ENCODE measurements at places on chromosomes 1 and 21.

DNA sequence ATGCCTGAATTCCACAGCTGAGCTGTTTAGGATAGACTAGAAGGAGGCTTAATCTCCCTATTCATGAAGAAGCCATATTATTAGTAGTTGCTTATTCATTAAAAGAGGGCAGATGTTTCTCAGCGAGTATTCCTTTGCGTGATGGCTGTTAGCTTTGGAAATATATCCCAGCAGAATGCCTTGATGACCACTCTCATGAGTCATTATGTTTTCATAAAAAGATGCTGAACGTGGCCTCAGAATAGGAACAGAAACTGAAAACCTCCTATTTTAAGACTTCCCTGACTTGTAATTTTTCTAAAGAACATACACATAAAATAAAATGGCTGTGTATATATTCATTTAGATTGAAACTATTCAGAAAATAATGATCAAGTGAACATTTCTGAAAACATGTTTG is 9.6 kb upstream of the PLA2G4A start:
- DNase-seq, result no peak

- no peak for DNase-seq
These were observed 349.5 kb upstream of the VAMP3 start for GRCh38 chr1:7421471-7422075.

DNA sequence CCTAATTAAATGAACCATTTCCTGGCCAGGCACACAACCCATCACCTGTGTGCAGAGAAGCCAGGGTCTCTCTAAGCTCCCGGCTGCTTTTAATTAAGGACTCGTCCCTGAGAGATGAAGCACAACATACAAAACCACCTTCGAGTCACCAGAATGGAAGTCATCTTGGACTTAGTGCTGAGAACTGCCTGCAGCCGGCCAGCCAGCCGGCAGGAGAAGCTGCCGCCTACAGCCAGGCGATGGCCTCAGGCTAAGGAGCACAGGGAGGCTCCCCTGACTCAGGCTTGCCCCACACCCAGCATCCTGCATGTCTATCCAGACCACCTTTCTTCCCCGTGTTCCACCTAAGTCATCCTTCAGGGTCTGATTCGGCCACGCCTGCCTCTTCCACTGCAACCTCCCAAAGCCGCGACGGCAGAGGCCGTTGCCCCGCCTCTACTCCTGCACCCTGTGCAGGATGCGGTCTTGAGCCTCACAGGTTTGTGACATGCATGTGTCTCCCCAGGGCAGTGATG is 83.6 kb downstream of the SLC66A1 start:
- DNase-seq, result no peak

DNA sequence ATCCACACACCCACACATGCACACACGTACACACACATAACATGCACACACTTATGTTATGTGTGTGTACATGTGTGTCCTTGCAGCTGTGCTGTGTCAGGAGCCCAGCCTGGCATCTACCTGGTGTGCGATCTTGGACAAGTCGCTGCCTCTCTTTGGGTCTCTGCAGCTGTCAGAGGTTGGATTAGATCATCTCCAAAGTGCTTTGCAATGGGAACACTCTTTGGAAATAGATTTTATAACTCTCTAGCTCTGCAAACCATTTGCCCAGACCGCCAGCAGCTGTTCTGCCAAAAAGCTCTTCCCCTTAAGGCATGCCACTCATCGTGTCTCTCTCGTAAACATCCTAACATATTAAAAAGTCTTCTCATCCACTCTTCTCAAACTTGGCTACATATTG is 4.7 kb downstream of the PKP1 start:
- DNase-seq, result no peak

DNA sequence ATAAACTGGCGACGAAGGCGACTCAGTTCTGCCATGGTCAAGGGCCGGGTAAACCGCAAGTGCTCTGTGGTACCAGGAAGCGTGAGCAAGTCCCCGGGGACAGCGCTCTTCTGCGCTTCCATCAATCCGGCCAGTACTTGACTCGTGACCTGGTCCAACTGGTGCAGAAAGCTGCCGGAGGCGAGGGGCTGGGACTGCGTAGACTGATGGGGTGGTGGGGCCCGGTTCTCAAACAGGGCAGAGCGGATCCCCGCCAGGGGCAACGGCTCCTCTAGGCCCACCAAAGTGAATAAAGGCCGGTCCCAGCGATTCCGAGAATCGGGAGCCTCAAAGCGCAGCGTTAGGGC is 852 bp downstream of the KTI12 start:
- no peak for DNase-seq

DNA sequence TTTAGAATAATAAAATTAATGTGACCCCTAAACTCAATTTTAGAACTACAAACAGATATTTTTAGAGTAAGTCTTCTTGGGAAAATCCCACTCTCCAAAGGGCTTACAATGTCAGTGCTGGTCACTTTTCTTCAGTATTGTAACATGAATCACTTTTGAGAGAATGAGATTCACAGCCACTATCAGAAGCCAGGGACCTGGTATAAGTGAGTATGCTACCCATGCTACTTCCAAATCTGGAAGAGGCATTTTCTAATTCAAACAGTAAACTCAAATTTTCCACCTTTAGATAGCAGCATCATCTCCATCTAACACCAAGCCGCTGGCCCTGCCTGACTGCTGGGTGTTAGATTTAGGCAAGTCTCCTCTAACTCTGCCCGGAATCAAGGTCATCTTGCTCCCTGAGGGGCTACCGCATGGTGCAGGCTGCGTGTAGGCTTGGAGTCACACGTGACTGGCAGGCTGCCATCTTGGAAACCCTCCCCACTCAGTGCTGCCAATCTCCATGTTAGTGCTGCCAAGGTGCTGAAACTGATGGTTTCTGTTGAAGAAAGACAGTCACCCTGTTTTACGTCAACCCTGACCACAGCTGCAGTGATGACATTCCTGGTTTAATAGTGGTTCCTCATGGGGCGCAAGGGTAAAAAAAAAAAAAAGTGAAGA is 882.9 kb upstream of the B3GALT2 start:
- no peak for DNase-seq

- peak; percentile 71 for DNase-seq
These were observed at the start of gene ZNF362 for GRCh38 chr1:33256471-33257206. Gene ZNF362, plus strand, starts transcription at chr1:33256492. Its CDS starts 14,083 bp downstream, at chr1:33270575.

DNA sequence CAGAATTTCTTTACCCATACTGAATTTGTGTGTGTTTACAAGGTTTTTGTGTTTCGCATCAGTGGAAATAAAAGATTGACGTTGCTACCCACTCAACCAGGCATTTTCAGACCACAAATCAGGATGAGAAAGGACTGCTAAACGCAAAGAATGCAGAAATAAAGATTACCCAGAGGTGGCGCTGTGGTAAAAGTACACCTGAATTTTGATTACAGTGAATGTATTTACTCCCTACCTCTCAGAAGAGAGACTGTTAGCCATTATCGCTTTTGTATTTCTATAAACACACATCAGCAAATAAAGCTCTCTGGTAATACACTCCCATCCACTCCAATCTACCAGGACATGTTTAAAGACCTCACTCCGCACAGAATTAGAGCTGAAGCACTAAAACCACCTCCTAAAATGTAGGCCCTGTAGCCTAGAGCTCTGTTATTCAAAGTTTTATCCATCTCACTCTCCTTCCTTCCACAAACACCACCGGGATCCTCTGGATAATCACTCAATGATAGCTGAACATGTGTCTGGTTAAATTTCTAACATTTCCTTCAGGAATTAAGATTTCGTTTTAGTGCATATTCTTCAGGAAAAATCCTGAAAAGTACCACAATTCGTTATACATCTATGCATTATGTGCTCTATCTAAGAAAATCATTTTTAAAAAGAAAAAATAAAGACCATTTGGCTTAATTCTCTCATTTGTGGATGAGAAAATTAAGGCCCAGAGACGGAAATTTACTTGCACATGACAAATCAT is 2.5 kb upstream of the LMO4 start:
- DNase-seq, result peak; percentile 55

DNA sequence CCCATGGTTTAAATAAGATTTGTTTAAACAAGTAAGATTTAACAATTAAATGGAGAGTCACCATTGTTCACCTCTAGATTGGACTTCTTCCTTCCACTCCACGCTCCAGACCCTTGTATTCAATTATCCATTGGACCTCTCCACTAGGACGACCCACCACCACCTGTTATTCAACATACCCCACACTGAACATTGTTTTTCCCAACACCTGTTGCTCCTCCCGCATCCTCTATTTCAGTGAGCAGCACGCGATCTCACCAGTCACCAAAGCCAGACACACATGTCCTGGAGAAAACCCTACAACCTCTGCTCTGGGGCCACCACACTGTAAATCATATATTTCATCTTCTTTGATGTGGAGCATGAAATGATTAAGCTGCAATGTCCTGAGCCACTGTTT is 28.6 kb downstream of the ATP8B2 start:
- DNase-seq, result no peak

DNA sequence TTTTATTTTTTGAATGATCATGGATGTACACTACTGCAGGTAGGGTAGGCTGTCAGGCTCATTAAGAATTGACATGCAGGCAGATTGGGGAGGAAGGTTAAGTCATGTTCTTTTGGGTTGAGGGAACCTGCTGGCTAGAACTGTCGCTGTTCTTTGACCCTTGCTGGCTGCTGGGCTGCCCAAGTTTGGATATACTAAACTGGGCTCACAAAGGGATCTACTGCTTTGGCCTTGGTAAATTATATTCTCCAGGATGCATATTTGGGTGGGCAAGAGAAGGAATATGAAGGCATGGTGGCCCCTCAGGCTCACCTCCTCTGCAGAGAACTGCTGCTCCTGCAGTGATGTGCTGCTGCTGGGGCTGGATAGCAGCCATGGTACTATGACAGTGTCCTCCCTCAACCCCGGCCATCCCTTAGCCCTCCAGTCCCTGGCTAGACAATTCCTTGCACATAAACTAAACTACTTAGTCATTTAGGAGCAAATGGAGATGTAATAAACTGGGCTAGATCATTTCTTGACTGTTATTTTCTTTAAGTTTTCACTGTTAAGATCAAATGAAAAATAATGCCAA is 6.1 kb downstream of the ATP1A1 start:
- no peak for DNase-seq

DNA sequence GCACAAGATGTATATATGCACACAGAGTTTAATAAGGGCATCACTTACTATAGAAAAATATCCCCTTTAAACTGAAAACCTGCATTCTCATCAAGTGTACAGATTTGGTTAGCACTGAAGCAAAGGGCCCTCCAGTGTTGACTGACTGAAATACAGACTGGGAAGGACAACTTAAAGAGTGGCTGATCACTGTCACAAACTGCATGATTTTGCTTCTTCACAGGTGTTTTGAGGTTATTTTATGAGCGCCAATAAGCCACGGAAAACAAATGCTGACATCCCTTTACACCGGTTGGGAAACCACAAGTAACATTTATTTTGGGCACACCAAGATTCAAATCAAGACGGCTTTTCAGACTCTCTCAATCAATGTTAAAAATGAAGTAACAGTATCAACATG is 30.9 kb upstream of the RAP1GAP start:
- peak; percentile 32 for DNase-seq

GRCh38 chr1:40391688-40392145 is 18.2 kb downstream of the SMAP2 start:
- no peak for DNase-seq

GRCh38 chr1:192474080-192474683 is 101.4 kb upstream of the RGS1 start:
- DNase-seq, result no peak

GRCh38 chr1:193555662-193556441 is 369.4 kb upstream of the B3GALT2 start:
- DNase-seq, result no peak

DNA sequence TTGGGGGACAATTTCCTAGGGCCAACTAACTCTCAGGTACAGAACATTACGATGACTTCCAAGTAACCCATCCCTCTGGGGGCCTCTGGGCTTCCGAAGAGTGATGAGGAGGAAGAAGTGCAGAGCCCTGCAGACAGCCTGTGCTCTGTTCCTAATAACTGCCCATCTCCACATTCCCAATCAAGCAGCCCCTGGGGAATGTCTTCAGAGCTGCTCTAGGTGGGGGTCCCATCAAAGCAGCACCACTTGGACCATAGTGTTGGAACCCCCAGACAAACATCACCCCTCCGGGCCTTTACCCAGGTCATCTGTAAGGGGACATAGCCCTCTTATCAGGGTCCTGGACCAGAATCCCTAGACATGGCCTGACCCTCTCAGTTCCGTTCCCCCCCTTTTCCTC is 357.3 kb downstream of the NPHP4 start:
- DNase-seq, result no peak

DNA sequence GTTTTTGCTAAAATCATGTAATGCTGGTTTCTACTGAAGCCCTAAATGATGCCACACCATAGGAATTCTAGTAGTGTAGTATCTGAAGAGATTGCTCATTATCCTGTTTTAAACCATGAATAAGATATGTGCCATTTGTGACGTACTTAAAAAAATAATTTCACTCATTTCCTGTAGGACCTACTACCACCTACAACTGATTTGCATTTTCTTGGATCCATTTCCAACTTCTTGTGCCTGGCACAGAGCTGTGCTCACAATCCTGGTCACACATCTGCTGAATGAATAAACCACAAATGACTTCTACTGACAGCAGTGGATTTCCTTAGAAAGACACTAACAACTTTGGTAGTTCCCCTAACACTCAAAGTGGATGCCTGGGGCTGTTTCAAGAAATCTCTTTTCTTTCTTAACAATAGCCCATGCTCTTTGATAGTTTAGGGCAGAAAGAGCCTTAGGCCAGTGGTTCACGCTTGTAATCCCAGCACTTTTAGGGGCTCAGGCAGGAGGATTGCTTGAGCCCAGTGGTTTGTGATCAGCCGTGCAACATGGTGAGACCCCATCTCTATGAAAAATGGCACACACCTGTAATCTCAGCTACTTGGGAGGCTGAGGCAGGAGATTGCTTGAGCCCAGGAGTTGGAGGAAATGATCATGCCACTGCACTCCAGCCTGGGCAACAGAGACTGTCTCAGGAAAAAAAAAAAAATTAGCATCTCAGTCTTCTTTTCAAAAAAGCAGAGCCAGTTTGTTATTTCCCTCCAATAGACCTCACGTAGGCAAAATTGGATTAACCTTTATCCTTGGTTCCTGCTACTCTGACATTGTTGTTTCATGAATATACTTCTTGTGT is 13.0 kb upstream of the BATF3 start:
- no peak for DNase-seq

- no peak for DNase-seq
These were observed 187.0 kb upstream of the OLFM3 start for GRCh38 chr1:102183711-102184110.

- no peak for DNase-seq
These were observed 1.9 kb upstream of the DYRK1A start for GRCh38 chr21:37364722-37365121.

- no peak for DNase-seq
These were observed 13.4 kb downstream of the KCNE1 start for GRCh38 chr21:34498623-34499022.

DNA sequence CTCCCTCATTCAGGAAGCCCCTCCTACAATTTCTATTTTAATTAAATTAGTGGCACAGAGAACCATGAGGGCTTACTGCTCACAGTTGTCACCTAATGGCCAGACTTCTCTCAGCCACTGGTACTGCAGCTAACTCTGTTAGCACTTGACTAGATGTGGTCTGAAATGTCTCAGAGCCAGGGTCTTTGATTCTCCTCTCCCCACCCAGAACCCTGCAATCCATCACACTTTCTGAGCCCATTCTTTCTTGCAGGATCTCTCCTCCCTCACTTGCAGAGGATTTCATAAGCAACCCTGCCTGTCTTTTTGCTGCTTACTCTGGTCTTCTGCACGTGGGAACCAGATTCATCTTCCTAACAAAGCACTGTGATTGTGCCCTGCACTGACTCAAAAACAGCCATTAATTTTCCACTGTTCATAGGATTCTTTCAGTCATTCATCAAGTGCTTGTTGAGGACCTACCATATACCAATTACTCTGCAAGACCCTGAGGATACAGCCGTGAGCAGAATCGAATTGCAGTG is 108.4 kb downstream of the EDEM3 start:
- no peak for DNase-seq

GRCh38 chr1:109769330-109770078 is 5.8 kb upstream of the EPS8L3 start:
- DNase-seq, result no peak

All from DND-41 (cell line).